T-cell (primary cell): ENCODE measurements at places on chromosomes 11 and 22. TPM values are rescaled to one million over a fixed set of nuclear protein-coding genes. Genes with fewer than 3 reads are reported as not detected.

SLC29A2 gene
- 14.5 TPM for total RNA-seq

CST6 gene
- total RNA-seq = not detected

VWCE gene
- total RNA-seq = 0.60 TPM

EXT2 gene
- 26.6 TPM for total RNA-seq

DNA sequence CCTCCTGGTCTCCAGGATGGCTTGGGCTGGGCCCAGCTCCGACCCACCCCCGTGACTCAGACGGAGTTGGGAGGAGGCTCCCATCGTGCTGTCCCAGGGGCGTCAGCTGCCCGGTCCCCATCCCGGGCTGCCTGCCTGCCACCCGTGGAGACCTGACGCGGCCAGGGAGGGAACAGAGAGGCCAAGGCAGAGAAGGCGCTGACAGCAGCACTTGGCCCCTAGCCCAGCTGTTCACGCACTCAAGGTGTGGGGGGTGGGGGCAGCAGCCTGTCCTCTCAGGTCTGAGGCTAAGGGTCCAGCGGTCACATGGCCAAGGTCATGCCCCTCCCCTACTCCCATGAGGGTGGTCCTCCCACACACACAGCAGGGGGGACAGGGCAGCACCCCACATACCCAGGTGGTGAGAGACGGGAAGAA, 48.6 kb downstream of the ELFN2 start:
- H3K27ac ChIP-seq = no peak overlapping the region
- H3K36me3 ChIP-seq = no peaks in the 10 kb centered on the region
- no peaks in the 10 kb centered on the region for H3K27me3 ChIP-seq

GRCh38 chr22:41237707-41238569, 2.8 kb downstream of the CHADL start:
- peaks cover 12% of the 10 kb centered on the region for H3K4me1 ChIP-seq
- H3K4me3 ChIP-seq = peak overlapping the region; percentile 40
- H3K27me3 ChIP-seq = no peaks in the 10 kb centered on the region
- H3K27ac ChIP-seq = no peak overlapping the region
- DNase-seq = peak; percentile 78
- H3K36me3 ChIP-seq = no peaks in the 10 kb centered on the region

- DNase-seq = no peak
- H3K4me3 ChIP-seq = no peak overlapping the region
- H3K4me1 ChIP-seq = peaks cover 12% of the 10 kb centered on the region
- no peak overlapping the region for H3K27ac ChIP-seq
- H3K27me3 ChIP-seq = peaks cover 18% of the 10 kb centered on the region
- H3K36me3 ChIP-seq = no peaks in the 10 kb centered on the region
Observed at GRCh38 chr11:1703146-1703545, 6.2 kb downstream of the KRTAP5-6 start.

- no peaks in the 10 kb centered on the region for H3K27me3 ChIP-seq
- DNase-seq = no peak
- H3K4me1 ChIP-seq = no peaks in the 10 kb centered on the region
Observed at GRCh38 chr11:22304337-22304961, 33.7 kb upstream of the SLC17A6 start.

GRCh38 chr22:36191106-36191836, 10.3 kb downstream of the APOL4 start:
- no peaks in the 10 kb centered on the region for H3K4me1 ChIP-seq
- H3K4me3 ChIP-seq = no peak overlapping the region
- H3K27me3 ChIP-seq = no peaks in the 10 kb centered on the region
- no peaks in the 10 kb centered on the region for H3K36me3 ChIP-seq
- no peak overlapping the region for H3K27ac ChIP-seq
